ENCODE measurements at places on chromosomes 1 and 21.

GRCh38 chr1:11847667-11848372 is at the start of gene NPPA:
NPPA (minus strand) TSS chr1:11847783; CDS start chr1:11847684, 99 bp downstream.
- DNase-seq = no peak

DNA sequence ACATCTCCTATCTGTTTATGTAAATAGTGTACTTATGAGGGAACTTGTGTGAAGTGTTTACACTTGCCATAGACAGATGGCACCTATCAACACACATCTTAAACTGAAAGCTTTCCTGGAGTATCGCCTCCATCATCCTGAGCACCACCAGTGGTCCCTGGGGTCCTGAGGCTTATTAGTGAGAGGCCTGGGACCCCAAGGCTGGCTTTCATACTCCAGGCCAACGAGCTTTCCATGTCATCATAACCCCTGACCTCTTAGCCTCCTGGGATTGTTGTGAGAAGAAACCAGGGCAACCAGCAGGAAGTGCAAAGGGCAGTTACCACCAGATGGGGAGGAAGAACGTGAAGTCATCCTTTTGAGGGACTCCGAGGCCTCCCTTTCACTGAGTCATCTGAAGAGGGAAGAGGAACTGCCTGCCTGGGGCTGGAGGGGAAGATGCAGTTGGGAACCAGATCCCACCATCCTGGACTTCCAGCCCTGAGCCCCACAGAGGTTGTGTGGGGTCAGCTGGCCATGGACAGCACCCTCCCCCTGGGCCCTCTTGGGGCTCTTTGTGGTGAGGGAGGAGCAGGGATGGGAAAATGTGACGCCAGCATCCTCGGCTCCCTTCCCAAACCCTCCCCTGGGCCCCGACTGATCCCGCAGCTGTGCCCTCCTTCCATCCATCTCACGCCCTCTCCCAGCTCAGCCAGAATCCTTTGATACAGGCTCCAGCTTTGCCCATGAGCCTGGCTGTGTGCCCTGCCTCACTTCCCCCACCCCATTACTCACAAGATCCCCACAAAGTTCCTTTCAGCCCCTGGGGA is 5.8 kb downstream of the INKA2 start:
- no peak for DNase-seq

GRCh38 chr1:11350265-11350664 is 77.3 kb downstream of the UBIAD1 start:
- no peak for DNase-seq

- no peak for DNase-seq
Observed at GRCh38 chr1:34518146-34518699, 236.6 kb upstream of the GJB5 start.

DNA sequence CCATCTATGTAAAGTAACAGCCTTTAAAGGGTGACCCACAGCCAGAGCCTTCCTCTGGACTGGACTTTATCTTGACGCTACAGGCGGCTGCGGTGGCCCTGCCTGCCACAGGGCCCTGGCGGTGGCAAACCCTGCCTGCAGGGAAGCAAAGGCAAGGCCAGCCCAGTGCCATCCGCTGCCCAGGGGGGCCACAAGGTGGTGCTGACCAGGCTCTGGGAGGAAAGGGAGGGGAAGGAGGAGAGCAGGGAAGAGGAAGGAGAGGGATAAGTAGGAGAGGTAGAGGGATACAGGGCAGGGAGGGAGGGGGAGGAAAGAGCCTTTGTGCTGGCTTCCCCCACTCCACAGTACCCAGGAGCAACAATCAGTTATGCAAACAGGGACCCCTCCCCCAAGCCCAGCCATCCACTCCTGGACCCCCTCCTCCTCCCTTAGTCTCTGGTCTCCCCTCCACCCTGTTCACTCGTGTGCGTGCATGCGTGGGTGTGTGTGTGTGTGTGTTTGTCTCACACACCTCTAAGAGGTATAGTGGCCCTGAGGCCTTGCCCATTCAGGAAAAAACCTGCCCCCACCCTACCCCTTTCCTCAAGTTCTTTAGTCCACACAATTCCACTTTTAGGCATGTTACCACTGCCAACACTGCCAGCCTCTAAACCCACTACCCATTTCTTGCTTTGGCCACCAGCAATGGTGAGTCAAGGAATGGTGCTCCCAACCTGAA is 30.3 kb downstream of the SSBP3 start:
- DNase-seq = no peak

DNA sequence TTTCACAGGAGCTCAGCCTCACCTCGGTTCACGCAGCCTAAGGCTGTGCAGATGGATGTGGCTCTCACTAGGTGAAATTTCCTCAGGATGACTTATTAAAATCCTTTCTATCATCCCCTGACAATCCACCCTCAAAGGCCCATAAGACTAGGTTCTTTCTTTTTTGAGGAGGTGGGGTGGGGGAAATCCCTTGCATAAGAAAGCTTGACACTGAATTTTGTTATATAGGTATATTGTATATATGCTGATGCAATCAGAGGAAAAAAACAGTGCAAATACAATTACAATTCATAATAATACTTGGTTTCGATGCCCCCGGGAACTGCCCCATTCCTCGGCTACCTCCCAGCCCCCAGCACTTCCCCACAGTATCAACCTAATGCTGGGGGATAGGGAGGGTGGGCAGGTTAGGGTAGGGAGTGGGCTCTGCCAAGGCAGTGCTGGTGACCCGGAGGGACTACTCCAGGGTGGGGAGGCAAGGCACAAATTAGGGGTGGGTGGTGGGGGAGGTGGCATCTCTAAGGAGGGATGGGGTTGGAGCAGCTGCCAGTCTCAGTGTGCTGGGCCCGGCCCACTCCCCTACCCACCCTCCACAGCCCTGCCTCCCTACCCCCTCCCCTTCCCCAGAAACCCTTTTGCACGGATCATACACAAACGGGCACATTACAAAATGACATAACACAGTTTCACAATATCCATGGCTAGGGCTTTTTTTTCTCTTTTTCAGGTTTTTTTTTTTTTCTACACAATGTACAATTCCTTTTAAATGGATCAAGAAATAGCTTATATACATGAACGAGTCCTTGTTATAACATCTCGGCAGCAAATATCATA is 30.9 kb downstream of the SLC27A3 start:
- no peak for DNase-seq

DNA sequence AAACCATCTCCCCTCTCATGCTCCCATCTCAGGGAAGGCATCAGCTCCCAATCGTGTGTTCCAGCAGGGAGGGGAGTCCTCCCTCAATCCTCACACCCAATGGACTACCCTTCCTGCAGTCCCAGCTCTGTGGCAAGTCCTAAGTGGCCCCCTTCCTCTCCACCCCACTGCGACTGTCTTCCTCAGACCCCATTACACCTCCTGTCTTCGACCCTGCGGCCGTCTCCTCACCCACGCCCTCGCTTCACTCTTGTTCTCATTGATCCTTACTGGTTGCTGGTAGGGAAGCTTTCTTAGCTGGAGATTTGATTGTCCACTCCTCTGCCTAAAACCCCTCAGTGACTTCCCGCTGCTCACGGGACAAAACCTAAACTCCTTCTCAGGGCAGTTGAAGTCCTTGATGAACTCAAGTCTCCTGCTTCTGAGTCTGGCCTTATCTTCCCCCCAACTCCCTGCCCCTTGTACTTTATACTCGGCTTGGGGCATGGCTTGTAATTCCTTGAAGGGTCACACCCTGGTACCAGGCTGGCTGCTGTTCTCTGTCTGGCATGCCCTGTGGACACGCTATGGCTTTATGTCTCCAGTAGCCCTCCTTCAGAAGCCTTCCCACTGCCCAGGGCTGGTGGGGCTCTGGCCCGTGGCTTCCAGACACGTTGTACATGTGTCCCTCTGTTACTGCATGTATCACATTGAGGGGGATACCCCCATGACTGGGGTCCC is 2.3 kb upstream of the EPS8L3 start:
- no peak for DNase-seq

DNA sequence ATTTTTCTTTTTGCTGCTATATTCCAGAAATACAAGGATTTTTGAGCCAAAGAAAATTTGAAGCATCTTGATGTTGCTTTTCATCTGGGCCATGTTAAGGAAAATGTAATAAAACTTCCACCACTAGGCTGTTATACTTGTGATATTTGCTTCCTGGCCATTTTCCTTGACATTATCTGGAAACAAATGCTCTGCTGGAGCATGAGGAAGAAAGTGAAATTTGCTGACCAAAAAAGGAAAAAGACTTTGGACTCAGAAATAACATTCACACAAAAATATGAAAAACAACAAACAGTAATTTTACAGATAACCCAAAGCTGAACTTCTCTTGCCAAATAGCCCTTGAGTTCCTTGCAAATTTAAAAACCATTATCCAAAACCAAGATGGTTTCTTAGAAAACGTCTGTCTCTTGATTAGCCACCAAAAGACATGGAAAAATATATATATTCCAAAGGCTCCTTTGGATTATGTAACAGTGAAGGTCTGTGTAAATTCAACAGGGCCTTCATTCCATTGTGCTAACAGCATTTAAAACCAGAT is 344.5 kb downstream of the LMX1A start:
- no peak for DNase-seq

DNA sequence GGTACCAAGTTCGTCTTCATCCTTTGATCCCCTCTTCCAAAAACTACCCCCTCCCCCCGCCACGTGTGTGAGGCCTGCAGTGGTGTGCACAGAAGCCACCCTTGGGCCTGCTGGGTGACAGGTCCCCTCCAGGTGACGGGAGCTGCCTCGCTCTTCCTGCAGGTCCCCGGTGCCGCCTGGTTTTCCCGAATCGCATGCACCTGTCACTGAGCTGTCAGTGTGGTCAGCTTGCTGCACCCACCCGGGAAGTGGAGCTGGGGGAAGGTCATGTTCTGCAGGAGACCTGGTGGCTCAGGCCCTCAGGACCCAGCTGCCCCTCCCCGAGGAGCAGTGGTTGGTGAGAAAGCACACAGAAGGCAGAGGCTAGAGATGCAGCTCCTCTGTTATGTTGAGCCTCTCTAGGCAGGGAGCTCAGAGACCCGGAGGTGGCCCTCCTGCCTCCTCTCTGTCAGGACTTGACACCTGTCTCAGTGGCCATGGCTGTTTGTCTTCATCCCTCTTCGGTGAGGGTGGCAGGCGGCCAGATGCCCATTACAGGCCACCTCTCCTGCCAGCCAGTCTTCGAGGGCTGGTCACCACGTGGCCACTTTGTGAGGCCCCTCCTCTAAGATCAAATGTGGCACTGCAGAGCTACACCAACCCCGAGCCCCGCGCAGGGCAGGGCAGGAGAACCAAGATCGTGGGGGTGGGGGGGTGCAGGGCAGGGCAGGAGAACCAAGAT is 60.9 kb downstream of the SKI start:
- DNase-seq = no peak

- no peak for DNase-seq
Observed at GRCh38 chr1:31135973-31136600, 70.6 kb upstream of the PUM1 start.

DNA sequence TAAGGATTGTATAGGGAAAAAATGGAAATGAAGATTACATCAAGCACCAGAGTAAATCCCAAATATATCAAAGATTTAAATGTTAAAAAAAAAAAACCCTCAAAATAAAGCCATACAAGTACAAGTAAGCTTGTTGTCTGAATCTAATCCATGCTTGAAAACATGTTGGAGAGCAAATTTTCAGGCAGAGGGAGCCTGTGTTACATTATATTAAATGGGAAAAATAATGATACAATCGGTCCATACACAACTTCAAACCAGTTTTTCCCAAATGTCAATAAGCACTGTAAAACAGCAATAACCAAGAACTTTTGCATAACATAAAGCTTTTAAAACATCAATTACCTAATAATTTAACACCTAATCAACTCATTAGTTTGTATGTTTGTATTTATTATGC is 949.4 kb upstream of the ADGRL4 start:
- DNase-seq = no peak

GRCh38 chr1:25208092-25208491 is 24.2 kb downstream of the SYF2 start:
- DNase-seq = no peak

DNA sequence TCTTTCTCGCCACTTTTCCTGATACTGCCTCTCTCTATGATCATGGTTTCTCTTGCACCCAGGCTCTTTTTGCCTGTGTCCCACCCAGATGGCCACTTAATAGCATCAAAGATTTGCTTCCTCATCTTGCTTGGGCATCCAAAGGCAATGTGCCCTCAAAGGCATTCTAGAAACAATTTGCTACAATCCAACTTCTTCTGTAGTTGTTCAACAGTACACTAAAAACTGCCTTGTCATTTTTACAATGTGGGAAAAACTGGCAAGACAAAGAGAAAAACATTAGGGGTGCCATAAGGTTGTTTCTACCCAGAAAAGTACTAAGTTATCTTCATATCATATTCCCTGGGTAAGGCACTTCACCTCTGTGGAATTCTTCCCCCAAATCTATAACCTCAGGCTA is 16.5 kb upstream of the KLF18 start:
- no peak for DNase-seq

GRCh38 chr1:1250786-1251284 is 4.3 kb upstream of the C1QTNF12 start:
- no peak for DNase-seq

- DNase-seq = no peak
Observed at GRCh38 chr1:67804710-67805109, 28.6 kb downstream of the GNG12 start.
